NCI-H2107 (cell line): ENCODE measurements at places on chromosomes 3 and 15.

- no peak for DNase-seq
Measured at GRCh38 chr3:185866555-185866954, 41.7 kb upstream of the IGF2BP2 start.

DNA sequence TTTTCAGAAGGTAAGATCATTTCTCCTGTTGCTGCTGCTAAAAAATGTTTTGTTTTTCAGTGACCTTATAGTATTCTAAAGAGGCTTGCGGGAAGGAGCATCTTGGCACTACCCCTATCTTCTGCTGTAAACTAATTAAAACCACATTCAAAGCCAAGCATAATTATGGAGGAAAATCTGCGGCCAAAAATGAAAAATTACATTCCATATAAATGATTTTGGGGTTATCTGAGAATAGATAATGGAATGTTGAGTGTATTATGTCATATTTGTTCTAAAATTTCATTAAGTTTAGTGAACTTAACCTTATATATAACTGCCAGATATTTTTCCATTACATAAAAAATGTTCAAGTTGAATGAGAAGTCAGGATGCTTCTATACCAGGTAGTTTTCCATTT lies 170.4 kb upstream of the TMC3 start:
- DNase-seq = no peak

GRCh38 chr3:102299125-102299877 lies 135.5 kb upstream of the ZPLD1 start:
- no peak for DNase-seq

GRCh38 chr3:131075632-131076328 lies 49.1 kb downstream of the NEK11 start:
- DNase-seq = no peak

DNA sequence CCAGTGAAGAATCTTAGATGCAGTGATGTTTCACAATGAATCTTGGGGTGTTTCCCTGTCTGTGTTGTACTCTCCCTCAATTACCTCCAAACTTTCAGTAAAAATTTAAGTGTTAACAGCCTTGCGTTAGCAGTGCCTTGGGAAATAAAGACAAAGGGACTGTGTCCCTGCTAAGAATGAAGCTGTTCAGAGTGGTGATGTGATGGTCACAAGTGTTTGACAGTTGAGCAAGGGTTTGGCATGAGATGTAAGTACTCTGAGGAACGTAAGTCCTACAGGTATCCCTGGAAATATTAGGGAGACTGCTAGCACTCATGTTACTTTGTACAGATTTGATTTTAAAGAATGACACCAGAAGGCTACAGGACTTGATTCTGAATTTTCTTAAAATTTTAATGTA lies 304.3 kb upstream of the DPH6 start:
- DNase-seq = no peak

GRCh38 chr3:117743993-117744392 lies 1034.4 kb downstream of the TUSC7 start:
- no peak for DNase-seq

DNA sequence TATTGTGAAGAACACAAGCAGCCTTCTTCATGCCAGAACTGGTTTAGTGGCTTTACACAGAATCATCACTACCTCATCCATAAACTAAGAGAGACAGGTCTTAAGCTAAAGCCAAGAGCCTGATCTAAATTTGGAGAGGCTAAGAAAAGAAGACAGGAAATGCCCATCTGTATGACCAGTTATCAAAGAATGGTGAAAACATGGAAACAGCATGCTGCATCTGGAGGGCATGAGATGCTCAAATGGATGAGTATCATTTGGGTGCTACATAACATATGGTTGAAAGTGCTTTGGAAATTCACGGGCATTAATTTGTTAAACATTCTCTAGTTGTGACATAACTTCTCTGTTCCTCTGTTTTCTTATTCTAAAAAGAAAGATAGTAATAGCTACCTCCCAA lies 112.5 kb downstream of the CPNE4 start:
- DNase-seq = no peak

GRCh38 chr3:103181160-103181559 lies 746.3 kb downstream of the ZPLD1 start:
- no peak for DNase-seq

DNA sequence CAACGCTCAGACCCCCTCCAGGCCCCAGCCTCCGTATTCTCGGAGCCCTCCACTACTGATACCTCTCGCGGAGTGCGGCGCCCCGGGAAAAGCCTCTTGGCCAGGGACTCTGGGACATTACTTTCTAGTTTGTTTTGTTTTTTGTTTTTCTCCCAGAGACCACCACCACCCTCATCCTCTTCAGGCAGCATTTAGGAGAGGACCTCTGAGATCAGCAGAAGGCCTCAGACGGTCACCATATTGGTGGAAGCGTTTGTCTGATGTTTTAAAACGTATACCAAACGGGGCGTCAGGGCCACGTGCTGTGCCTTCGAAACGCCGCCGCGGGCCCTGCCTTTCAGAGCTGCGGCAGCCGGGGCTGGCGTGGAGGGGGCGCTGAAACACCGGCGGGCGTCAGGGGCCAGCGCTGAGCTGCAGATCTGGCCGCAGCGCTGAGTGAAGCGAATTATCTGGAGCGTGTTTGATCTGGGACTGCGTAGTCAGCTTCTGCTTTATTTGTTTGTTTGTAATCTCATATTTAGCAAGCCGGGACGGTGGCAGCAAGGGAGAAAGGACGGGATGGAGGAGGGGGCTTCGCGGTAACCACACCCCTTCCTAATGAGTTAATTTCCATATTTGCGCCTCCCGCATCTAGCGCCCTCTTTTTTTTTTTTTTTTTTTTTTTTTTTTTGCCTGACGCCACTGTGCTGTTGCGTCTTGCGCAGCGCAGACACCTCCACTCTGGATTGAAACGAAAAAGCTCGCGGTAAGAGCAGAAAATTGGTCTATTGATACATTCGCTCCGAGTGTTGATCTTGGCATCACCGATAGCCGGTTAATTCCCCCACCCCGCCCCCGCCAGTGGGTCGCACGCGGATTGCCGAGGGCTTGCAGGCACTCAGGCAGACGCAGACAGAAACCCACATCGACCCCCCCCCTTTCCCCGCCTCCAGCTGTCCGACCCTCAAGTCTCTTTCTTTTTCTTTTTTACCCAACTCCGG lies 14.9 kb downstream of the SOX2 start:
- no peak for DNase-seq

DNA sequence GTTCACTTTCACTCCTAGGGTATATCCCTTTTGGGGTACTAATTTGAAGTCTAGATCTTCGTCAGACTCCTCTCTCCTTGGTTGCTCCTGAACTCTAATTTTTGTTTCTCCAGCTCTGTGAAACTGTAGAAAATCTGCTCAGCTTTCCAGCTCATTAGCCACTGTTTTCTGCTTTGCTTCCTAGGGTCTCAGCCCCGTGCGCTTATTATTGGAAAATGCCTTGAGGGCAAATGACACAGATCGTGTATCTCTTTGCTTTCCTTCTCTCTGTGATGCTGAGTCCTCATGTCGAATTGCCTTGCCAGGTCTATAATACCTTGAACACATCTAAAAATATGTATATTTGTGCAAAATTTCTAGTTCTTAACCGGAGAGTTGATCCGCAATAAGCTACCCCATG lies 731.1 kb downstream of the EDEM1 start:
- DNase-seq = no peak

GRCh38 chr3:13484851-13485590 lies 4.9 kb downstream of the HDAC11 start:
- peak; percentile 46 for DNase-seq

GRCh38 chr15:87578776-87579175 lies 677.8 kb downstream of the NTRK3 start:
- DNase-seq = no peak

DNA sequence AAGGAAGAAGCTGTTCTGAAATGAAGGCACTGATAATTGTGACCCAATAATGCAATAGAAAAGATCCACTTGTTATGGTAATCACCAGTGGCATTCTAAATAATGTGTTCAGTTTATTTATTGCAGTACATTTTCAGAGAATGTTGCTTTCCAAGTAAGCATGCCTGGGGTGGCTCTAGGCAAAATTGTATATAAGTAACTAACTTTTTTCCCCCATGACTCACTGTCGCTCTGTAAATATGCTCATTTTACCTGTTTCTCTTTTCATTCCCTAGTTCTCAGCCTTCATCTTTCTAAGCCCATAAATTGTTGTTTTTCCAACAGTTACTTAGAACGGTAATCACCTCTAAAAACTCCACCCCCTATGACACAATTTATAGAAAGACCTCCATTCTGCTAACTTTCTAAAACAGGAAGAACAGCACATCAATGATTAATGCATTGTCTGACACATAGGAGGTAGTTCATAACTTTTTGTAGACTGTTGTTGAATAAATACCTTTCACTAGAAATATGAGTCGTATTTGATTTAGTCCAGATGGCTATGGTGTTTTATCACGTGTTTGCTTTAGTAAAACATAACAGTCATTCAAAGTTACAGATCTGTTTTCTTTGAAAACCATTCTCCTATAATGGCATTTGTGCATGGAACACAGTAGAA lies 143.1 kb downstream of the LSAMP start:
- DNase-seq = no peak

DNA sequence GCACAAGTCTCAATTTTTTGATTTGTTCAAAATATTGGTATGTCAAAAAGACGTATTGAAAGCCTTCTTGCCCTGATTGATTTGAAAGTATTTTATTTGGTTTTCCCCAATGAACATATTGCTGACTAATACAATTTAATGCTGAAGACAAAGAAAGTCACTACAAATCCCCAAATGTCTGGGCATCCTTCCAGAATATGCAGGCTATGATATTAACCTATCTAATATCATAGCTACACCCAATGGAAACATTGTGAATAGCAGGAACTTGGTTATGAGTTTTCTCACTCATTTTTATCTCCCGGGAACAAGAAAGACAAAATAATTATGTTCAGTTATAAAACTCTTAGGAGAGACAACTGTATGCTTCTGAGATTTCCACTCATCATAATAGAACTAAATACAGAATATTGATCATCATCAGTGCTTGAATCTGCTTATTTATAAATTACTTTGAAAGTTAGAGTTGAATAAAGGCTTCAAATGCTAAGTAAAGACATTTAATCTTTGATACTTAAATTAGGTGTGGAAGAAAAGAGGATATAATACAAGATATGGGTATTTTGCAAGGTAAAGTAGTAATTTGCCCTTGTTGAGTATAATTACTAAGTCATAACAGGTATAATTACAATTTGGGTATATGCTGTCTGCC lies 483.9 kb downstream of the RBMS3 start:
- DNase-seq = no peak

GRCh38 chr3:10370429-10370828 lies 49.5 kb upstream of the SEC13 start:
- DNase-seq = no peak

- no peak for DNase-seq
Measured at GRCh38 chr15:101024073-101024695, 105.0 kb downstream of the LRRK1 start.

GRCh38 chr3:126446301-126446700 lies 29.4 kb downstream of the ZXDC start:
- DNase-seq = no peak

DNA sequence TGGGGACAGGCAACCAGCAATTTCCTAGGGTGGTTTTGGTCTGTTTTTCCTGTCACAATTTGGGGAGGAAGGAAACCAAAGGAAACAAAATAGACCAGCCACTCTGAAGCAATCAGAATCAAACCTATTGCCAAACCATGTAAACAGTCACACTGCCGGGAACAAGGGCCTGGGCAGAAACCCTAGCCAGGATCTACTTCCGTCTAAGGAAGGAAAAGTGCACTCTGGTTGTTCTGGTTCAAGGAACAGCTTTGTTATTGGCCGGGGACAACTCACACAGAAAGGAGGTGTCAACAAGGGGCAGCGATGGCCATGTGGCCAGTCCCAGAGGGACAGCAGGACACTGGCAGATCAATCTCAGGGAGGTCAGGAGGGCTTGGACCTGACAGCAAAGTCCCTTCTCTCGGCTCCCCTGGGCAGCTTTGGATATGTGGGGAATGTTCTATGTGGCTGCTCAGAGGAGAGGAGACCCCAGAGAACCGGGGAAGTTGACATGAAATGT lies 17.5 kb upstream of the RAD18 start:
- no peak for DNase-seq

GRCh38 chr3:12413721-12414255 lies 70.5 kb upstream of the TSEN2 start:
- DNase-seq = no peak

GRCh38 chr3:189655617-189656016 lies 24.4 kb downstream of the TP63 start:
- no peak for DNase-seq

DNA sequence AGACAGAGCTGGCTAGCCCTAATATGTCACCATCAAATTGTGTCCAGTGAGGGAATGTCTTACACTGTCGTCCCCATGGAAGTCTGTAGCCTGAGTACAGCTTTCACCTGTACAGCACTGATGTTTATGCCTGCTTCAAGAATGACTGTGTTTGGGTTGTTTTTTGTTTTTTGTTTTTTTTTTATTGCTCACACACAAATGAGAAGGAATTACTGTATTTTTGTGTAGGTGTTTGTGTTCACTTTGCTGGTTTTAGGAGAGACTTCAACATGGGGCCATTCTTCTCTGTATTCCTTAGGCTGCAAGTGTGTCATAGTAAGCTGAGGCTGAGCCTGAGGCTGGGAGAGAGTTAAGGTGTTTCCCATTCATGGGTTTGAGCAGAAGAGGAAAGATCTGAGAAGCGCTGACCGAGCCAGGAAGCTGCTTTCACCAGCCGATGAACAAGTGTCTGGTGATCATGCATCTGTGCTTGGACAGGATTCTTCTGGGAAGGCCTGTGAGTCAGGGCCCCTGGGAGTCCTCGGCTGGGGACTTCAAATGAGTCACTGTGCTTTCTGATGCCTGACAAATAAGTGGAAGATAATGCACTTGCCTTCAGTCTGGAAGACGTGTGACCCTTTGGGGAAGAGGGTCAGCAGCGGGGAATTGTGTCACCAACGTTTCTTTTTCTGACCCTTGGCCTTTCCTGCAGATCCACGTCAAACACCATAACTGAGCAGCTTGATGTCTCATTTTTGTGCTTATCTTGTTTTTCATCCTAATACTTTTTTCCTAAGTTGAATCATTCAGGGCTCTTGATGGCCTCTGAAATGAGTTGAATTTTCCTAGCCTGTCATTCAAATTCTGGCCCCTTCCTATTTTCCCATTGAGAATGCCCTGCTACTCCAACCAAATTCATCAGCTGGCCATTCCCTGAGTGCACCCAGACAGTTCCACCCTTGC lies 36.7 kb upstream of the ZBTB38 start:
- DNase-seq = no peak

DNA sequence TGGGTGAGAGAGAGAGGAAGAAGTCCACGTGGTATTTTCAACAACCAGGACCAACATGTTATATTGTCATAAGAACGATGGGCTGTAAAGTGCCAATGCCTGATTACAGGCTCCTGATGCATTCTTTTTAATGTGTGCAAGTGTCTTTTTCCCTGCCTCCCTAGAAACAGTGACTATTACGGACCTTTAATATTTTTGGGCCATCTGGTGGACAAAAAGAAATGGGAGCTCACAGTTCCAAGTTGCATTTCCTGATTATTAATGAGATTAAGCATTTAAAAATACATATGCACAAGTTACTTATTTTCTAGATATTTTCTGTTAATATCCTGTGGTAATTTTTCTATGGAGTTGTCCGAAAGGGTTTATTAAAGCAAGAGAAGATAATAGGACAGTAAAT lies 530.2 kb downstream of the NR2F2 start:
- DNase-seq = no peak
